Left ventricle myocardium superior (tissue), 1 donor: ENCODE measurements at places on chromosomes 16 and 17. TPM values are rescaled to one million over a fixed set of nuclear protein-coding genes. Genes with fewer than 3 reads are reported as not detected.

Gene OR3A3
- total RNA-seq, result not detected

Gene PTX4
- total RNA-seq, result not detected

Gene KCNH6
- not detected for total RNA-seq

Gene SPNS3
- 1.0 TPM for total RNA-seq

GRCh38 chr17:20203761-20204263 lies 194.7 kb downstream of the SPECC1 start:
- DNase-seq, result no peak

DNA sequence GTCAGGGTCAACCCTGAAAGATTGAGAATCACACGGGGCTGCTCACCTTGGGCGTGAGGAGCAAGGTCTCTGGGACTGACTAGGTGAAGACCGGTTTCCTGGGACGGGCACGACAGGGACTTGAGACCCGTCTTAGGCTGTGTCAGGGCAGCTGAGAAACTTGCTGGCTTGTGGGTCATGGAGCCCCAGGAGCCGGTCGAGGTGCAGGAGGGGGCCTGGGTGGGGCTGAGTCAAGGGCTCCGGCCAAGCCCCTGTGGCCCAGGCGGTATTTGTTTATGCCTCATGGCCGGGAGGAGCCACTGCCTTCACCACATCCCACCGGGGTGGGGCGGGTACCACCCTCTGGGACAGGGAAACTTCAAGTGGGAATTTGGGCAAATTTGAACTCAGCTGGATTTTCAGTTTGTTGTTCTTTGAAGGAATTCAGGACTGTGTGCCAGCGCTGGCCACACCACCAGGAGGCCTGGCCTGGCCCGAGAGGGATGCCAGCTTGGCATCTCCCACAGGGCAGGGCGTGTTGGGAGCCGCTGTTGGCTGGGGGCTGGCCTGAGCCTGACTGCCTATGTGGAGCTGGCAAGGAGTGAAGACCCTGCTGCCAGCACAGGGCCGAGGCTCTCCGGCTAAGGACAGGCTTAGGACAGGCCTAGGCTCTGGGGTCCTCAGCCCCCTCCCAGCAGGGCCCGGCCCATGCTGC lies 116.1 kb downstream of the METRNL start:
- peak; percentile 83 for DNase-seq

DNA sequence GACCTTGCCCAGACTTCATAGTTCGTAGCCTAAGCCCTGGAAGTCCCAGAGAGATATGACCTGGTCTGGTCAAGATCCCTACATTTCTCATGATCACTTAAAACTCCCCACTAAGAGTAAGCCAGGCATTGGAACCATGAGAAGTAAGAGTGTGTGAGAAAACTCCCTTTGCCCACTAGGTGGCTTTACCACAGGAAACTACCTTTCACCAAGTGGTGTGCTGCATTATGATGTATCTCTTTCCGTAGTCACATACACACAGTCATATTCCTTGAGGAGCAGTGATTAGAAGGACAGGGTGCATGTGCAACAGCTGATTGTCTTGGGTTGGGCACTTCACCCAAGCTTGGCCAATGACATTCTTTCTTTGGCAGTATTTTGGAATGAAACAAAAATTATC lies 639.3 kb downstream of the KCNJ2 start:
- DNase-seq, result no peak

- no peak for DNase-seq
These were observed 31.5 kb upstream of the CDH5 start for GRCh38 chr16:66334853-66335574.

- no peak for DNase-seq
These were observed 5.0 kb upstream of the TRAF4 start for GRCh38 chr17:28738680-28739384.

DNA sequence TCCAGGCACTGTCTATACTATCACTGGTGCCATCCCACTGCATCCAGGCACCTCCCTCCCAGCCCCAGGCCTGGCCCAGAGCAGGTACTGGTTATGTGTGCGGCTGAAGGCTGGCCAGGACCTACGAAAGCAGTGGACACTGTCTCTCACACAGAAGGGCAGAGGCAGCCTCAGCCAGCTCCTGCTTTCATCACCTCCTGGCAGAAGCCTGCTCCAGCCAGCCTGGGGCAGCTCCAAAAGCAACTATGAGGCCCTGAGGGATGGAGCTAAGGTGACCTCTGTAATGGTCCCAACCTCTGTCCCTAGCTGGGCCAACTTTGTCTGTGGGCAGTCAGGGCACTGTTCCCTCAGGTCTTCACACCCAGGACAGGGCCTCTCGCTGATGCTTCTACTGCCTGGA lies 18.8 kb downstream of the HSD11B2 start:
- peak; percentile 79 for DNase-seq

GRCh38 chr17:6279659-6280058 lies 155.3 kb downstream of the AIPL1 start:
- DNase-seq, result no peak

DNA sequence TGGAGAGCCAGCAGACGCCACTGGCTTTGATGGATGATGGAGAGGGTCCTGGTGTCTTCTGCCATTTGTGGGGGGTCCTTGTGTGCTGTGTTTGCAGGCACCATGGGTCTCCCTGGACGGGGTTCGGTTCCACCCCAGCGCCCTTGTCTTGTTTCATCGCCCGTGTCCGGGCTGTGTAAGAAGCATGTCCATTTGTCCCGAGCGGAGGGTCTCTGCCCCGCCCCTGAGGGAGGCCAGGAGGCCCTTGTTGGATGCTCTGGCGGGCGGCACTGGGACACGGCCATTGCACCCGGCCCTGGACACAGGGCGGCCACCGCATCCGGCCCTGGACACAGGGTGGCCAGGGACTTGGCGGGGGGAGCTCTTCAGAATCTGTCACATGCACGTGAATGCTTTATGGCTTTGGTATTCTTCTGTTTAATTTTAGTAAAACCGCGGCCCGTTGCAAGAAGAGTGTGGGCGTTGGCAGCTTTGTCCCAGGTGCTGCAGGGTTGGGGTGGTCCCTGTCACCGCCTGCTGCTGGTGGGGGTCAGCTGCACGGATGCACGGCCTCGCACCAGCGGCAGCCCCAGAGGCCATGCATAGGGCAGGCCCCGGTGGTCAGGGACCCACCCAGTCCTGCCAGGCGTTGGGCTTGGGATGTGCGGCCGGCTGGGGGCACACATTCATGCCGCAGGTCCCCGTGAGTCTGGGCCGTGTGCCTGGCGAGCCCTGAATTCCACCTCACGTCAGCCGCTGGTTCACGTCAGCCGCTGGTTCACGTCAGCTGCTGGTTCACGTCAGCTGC lies 21.0 kb upstream of the ZNF750 start:
- DNase-seq, result peak; percentile 25

GRCh38 chr17:80961541-80962330 lies 29.9 kb upstream of the CHMP6 start:
- DNase-seq, result no peak

- DNase-seq, result no peak
These were observed 30.5 kb downstream of the CYTH1 start for GRCh38 chr17:78751447-78752161.

GRCh38 chr16:84600343-84601229 lies 17.3 kb downstream of the COTL1 start:
- no peak for DNase-seq
